ENCODE measurements at places on chromosomes 7 and 10. TPM values are rescaled to one million over a fixed set of nuclear protein-coding genes. Genes with fewer than 3 reads are reported as not detected.
A peak's percentile ranks its signal among the peaks of the same experiment; 100 is the strongest.

The LLCFC1 gene
- total RNA-seq: not detected

The TRIM56 gene
- total RNA-seq: 23.5 TPM

The HOXA3 gene
- 6.1 TPM for total RNA-seq

The BMPR1A gene
- 2.8 TPM for total RNA-seq

The DUSP5 gene
- 27.6 TPM for total RNA-seq

The TMEM196 gene
- total RNA-seq: not detected

The CDC14C gene
- not detected for total RNA-seq

The PTPRZ1 gene
- not detected for total RNA-seq

The JCAD gene
- 107 TPM for total RNA-seq

DNA sequence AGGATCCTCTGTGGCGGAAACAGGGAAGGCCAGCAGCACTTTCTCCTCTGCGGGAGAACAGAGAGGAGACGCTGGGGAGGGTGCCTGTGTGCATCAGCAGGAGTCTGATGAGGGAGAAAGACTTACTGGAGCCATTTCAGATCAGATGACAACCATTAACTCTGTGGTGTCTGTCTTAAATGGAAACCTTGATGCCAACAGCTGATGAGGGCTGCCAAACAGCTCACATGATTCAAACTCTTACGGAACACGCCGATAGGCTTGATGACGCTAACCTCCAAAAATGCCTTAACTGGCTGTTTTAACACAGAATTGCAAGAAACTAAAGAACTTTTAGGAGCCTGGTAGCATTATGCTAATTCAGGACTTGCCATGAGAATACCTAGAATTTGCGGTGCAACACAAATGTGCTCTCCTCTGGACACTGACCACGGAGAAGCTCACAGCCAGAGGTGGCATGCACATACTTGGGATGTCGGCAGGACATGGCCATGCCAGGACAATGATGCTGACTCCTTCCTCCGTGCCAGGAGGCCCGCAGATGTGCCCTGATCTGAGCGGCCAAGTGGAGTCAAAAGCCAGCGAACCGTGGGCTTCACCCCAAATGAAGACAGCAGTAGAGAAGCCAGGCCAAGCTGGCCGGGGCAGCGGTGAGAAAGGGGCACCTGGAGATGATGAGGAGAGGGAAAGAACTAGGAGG, 154.9 kb downstream of the ZMYND11 start:
- DNase-seq: no peak

DNA sequence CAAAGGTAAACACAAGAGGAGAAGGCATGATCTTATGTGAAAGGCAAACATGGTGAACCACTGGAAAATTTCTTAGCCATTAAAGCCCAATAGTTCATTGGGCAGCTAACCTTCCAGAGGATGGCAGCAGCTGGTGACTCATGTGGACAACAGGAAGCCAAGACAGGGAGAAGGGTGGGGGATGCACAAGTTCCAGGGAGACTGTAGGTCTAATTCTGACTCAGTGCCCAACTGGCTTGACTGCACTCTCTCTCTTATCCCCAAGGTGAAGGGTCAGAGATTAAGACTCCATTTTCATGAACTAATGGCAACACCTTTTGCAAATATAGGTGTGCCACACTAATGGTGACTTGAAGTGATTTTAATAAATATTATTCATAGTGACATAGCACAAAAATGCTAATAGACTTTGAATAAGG, 47.9 kb upstream of the SLC35B4 start:
- DNase-seq: no peak

GRCh38 chr10:132701846-132702190, 84.1 kb downstream of the NKX6-2 start:
- DNase-seq: no peak

- DNase-seq: no peak
Measured at GRCh38 chr10:5628451-5629302, 37.7 kb downstream of the ASB13 start.

DNA sequence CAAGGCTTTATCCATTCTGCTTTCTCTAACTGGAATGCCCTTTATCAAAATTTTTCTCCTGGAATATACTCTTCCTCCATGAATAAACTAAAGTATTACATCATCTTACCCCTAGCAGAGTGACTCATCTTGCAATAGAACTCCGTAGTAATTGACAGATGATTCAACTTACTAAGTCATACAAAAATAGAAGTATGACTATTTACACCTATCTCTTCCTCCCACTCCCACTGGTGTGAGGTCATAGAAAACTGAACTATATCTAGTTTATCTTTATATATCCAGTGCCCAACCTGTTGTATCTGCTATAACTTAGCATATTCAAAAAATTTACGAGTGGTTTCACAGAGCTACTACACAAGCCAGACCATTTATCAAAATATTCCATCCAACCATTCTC, 26.1 kb downstream of the ABCB1 start:
- DNase-seq: no peak

DNA sequence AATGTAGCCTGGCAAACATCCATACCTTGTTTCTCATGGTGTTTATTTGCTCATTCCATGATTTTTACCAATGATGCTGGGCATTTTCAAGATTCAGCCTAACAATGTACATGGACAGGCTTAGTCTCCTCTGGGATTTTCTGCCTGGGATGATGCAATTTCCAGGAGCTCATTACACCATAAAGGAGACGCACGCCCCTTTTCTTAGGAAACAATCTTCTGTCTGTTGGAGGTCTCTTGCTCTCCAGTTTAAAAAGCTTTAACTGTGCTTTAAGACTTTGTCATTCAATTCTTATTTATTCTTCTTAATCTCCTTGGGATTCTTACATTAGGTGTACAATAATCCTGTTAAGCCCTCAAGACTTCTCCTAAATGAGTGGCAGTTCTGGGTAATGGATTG, 150.3 kb upstream of the NRP1 start:
- no peak for DNase-seq

DNA sequence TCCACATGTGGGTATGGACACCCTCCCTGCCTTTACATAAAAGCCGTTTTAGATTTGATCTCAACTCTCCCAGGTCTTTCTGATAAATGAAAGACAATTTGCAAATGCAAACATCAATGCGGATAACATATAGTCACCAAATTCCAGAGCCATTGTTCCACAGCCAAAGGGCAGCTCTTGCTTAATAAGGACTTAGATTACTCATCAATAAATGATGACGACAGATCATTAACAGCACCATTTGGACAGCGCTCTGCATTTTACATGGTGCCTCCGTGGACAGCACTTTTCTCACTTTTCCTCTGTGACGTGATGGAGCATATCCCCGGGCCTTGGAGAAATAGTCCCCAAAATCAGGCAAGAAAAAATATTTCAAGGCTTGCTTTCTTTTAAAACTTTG, 370.3 kb upstream of the CELF2 start:
- no peak for DNase-seq

DNA sequence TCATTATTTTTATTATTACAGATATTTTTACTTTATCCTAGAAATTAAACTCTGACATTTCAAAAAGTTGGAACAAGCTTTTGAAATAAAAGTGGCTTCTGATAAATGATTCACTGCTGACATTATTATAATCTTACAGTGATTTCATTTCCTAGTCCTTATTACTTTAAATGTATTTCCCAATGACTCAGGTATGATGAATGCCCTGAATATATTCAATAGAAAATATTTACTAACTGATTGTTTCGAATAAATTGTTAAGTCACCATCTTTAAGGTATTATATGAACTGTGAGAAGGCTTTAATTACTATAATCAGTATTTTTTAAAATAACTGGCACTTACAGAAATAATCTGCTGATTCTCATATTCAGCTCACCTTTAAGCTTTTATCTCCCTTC, 21.6 kb downstream of the DKK1 start:
- no peak for DNase-seq

GRCh38 chr10:91389636-91390512, 20.3 kb upstream of the HECTD2 start:
- peak; percentile 34 for DNase-seq

All from glomerular endothelial cell (primary cell).